Stimulated activated CD4-positive, alpha-beta T cell treated with anti-CD3 and anti-CD28 coated beads, TNF-alpha, amount 100 ng/mL, for 24 hours (primary cell): ENCODE measurements at places on chromosomes 13 and 19.

GRCh38 chr13:96993634-96994016 lies 651 bp downstream of the OXGR1 start:
- DNase-seq: no peak

- no peak for DNase-seq
These were observed 711 bp upstream of the MIPEP start for GRCh38 chr13:23889615-23890607.

- DNase-seq: no peak
These were observed 30.3 kb downstream of the TDRD3 start for GRCh38 chr13:60427285-60427684.

- no peak for DNase-seq
These were observed 20.9 kb downstream of the C19orf44 start for GRCh38 chr19:16516923-16517610.

GRCh38 chr13:113769881-113770280 lies 10.9 kb downstream of the TMEM255B start:
- no peak for DNase-seq

DNA sequence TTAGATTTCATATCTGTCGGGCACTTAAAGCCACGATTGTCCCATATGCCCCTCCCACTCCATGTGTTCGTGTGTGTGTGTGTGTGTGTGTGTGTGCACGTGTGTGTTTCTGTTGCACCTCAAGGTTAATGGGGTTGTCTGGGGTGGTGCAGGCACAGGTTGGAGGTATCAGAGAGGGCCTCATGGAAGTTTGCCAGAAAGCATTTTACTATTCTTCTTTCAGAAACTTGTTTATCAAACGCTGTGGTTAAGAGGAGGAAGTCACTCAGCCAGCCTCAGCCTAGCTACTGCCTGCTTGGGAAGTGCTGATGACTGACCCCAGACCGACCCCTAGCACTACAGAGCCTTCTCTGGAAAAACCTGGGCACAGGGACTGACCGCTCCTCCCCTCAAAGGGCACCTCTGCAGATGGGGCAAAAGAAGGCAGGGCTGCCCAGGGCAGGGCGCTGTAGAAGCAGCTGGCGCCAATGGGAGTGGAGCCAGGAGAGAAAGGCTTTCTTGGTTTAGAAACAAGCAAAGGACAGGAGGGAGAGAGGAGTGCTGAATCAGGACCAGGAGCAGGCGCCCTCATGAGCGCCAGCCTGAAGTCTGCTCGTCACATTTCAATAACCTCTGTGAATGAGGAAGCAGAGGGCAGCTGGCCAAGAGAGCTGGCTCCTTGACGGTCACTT lies 3.9 kb downstream of the SIAH3 start:
- DNase-seq: peak; percentile 1
